ENCODE measurements at places on chromosomes 1 and 21.

- DNase-seq = no peak
These were observed 34.6 kb upstream of the FMO3 start for GRCh38 chr1:171055966-171056643.

GRCh38 chr1:244414543-244414942 is 37.2 kb downstream of the ADSS2 start:
- DNase-seq = no peak

GRCh38 chr1:151972542-151973248 is 21.0 kb downstream of the S100A10 start:
- DNase-seq = peak; percentile 26

- no peak for DNase-seq
These were observed 52.5 kb downstream of the ANGPTL1 start for GRCh38 chr1:178818416-178818815.

- DNase-seq = no peak
These were observed 18.0 kb upstream of the TRAPPC10 start for GRCh38 chr21:43994085-43994484.

GRCh38 chr1:104132382-104132973 is 382.8 kb downstream of the AMY1C start:
- no peak for DNase-seq

DNA sequence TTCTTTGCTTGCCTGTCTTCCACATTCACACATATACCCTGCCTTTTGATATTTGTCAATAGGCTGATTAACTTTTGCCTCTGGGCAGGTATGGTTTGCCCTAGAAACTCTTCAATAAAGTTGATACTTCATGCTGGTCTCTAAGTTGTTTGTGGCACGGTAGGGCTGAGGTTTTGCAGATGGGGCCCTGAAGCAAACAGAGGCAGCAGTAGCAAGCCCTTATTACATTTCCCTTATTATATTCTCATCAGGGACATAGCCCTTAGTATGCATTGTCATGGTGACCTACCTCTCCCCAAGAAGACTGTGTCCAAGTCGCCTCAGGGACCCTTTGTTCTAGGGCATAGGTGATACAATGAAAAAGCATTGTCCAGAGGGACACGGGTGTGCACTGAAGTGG is at the start of gene OR6P1:
TSS of gene OR6P1 (minus strand) at position 101 of the 400 bp plus-strand sequence. CDS start 6,976 bp downstream, outside the sequence.
- no peak for DNase-seq

DNA sequence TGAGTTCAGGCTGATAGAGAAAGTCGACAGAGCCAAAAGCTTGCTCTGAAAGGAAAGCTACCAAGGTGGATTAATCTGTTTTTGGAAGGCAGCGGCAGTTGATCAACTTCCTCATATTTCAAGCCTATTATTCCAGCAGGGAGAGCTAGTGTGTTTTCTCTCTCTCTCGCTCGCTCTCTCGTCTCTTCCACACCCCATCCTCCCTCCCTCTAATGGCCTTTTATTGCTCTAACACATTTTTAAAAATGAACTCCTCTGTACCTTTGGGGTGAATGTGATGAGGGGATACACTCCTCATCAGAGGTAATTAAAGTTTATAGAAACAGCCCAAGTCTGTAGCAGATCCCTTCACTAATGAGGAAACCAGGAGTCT is 126.4 kb downstream of the CLIC6 start:
- DNase-seq = no peak

GRCh38 chr1:175204330-175204729 is 11.8 kb upstream of the KIAA0040 start:
- no peak for DNase-seq

- no peak for DNase-seq
These were observed 40.1 kb downstream of the DNM3 start for GRCh38 chr1:171881442-171881841.

DNA sequence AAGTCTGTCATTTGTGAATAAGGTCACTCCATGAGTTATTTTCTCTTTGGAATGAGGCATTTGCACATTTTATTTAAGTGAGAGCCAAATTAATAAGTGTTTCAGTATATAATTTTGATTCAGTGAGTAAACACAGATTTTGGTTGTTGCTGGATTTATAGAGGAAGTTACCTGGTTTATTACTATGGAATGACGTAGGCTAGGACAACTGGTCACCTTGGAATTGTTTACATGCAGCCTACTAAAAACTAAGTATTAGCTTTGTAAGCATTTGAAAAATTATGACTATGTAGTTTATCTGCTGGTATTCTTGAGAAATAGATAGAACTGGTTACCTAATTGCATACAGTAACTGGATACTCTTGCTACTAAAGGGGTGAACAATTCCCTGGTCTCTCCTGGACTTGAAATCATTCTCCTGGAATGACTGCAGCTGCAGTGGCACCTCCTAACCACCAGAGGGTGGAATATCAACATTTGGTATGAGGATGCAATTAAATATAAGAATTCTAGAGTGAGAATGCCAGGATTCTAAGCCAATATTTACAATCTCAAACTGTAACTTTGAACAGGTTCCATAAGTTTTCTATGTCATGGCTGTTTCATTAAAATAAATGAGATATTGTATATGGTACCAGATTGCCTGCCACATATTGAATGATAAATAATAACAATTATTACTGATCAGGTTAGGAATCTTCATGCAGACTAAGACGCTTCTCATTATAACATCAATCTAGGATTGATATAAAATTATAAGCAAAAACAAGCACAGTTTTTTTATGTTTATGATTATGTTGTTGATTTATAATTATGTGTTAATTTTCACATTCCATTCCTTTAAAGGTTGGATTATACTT is 3.5 kb upstream of the KRTAP27-1 start:
- no peak for DNase-seq

DNA sequence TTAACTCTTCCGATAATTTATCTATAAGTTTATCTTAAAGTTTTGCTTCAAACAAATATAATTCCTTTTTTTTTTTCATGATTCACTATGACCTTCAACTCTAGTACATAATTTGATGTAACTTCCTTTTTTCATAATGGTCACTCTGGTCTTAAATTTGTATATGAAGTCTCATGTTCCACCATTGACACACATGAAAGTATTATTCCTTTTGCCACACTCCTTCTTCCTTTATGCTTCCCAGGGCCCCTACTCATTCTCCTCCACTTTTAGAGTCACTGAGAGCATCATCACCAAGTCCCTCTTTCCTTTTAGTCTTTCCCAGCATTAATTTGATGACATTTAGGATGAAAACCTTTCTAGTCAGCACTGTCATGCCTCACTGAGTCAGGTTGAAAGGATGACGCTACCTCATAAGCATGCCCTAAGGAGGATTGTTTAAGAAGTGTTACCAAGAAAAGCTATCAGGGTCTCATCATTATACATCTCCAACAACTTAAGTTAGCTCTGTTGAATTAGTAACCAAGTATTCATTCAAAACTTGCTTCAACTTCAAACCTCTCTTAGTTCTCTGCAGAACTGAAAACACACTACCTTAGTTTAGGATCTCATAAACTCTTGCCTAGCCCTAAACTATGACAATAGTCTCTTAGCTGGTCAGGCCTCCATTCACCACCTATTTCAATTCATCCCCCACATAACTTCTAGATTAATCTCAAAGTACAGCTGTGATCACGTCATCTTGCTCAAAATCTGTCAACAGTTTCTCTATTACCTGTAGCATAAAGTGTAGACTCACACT is 14.5 kb downstream of the AUNIP start:
- no peak for DNase-seq

- DNase-seq = no peak
These were observed at the start of gene S100A13 for GRCh38 chr1:153626904-153627714. S100A13 (minus strand) TSS chr1:153627505; CDS start chr1:153626472, 1,033 bp downstream.

- no peak for DNase-seq
These were observed 247.4 kb downstream of the CRB1 start for GRCh38 chr1:197515421-197515820.

- DNase-seq = no peak
These were observed 21.9 kb upstream of the EEIG2 start for GRCh38 chr1:108537976-108538375.

GRCh38 chr1:33459691-33460090 is 12.8 kb upstream of the ZSCAN20 start:
- DNase-seq = no peak

GRCh38 chr1:231919886-231920285 is 293.3 kb downstream of the DISC1 start:
- DNase-seq = peak; percentile 49

GRCh38 chr1:155174324-155175280 is 953 bp downstream of the TRIM46 start:
- peak; percentile 68 for DNase-seq

DNA sequence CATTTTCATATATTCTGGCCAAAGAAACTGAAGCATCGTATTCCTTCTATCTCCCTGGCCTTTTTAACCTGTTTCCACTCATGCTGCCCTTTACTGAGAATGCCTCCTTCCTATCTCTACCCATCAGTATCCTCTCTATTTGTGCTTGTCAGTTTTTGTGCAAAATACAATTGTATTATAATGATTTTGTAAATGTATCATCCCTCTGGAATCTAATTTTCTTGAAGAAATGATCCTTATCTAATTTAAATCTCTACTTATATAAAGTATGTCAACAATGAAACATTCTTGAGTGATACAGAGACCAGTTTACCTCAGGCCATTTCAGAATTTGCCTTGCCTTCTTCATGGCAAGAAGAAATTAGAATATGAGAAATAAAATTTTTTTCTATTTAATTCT is 59.0 kb upstream of the TEKT2 start:
- no peak for DNase-seq

DNA sequence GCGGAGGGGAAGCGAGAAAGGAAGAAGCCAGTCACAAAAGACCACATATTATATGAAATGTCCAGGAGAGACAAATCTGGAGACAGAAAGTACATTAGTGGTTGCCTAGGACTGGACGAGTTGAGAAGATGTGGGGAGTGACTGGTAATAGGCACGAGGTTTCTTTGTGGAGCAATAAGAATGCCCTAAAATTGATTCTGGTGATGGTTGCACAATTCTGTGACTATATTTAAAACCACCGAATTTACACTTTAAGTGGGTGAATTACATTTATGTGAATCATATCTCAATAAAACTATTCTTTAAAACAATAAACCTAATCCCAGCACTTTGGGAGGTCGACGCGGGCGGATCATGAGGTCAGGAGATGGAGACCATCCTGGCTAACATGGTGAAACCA is 63.1 kb downstream of the ZNF281 start:
- DNase-seq = no peak

- no peak for DNase-seq
These were observed 22.3 kb downstream of the SLC9A1 start for GRCh38 chr1:27132624-27133023.
